HTR-8/SVneo (cell line): ENCODE measurements at places on chromosomes 7 and 10.
A peak's percentile ranks its signal among the peaks of the same experiment; 100 is the strongest.

DNA sequence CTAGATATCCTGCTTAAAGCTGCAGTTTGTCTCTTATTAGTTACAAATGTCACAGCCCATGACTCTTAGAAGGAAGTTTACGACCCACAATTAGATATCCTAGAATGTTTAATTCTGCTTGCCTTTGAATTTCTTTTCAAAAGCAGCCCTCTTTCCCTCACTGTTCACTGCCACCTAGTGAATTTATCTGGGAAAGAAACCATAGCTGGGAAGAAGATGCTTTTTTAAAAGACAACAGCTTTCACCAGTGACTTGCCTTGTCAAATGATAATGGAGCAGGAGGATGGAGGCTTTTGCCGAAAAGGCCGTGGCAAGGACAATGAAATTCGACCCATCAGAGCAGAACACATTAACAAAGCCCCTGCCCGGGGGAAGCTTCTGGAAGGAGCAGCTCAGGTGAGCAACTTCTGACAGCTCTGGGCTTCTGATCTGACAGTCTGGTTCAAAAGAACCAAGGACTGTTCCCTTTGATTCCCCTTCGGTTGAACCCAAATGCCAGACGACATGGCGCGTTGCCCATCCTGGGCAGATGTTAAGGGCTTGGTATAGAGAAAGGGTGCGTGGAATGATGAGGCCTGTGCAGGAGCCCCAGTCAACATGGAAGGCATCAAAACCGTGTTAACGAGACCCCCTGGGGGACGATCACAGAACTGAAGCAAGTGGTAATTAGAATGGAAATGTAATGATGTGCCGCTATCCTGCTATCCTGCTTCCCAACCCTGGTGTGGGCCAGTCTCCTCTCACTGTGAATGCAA is 236.8 kb downstream of the FRMD4A start:
- DNase-seq = peak; percentile 34

DNA sequence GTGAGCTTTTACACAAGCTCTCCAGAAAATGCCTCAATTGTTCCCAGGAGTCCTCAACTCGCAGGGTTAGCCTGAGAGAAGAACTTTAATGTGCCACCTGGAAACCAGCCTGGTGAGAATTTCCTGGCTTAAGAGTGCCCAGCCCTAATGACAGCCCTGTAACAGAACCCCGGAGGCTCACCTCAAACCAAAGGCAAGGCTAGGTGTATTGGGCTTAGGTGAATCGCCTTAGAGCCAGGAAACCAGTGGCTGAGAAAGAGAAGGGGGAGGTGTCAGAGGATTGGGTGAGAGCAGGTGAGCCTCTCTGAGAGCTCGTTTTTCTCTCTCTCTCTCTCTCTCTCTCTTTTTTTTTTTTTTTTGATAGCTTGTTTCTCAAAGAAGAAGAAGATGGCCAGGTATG is 7.3 kb downstream of the OCM2 start:
- DNase-seq = no peak

DNA sequence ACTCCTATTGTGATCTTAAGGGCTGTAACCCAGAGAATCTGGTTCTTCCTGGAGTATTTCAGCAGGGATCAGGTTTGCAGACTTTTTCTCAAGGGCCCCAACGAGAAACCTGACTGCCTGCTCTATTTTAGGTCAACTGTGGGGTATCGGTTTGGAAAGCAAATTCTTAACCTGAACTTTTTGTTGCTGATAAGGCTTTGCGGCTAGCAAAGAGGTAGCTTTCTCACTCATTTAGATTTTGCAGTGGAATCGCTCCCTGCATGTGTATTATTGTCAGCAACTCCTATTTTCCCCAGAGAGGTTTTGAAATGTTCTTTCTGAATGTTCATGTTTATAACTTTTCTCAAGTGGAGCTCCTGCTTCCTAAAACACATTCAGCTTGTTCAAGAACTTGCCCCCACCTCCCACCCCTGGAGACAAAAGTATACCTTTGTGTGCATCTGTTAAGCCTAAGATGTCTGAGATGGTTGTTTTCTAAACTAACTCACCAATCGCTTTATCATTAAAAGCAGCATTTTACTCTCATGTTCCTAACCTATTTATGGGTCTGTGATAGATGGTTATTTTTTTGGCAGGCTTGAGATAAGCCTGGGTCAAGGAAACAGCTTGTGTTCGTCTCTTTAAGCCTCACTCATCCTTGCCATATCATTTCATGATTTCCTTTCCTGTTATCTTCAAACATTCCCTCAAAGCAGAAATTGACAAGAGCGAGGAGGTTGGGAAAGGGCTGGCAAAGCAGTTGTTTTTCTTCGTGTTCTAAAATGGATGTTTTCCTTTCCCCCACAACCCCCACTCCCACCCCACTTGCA is 129.8 kb downstream of the BAMBI start:
- DNase-seq = no peak

DNA sequence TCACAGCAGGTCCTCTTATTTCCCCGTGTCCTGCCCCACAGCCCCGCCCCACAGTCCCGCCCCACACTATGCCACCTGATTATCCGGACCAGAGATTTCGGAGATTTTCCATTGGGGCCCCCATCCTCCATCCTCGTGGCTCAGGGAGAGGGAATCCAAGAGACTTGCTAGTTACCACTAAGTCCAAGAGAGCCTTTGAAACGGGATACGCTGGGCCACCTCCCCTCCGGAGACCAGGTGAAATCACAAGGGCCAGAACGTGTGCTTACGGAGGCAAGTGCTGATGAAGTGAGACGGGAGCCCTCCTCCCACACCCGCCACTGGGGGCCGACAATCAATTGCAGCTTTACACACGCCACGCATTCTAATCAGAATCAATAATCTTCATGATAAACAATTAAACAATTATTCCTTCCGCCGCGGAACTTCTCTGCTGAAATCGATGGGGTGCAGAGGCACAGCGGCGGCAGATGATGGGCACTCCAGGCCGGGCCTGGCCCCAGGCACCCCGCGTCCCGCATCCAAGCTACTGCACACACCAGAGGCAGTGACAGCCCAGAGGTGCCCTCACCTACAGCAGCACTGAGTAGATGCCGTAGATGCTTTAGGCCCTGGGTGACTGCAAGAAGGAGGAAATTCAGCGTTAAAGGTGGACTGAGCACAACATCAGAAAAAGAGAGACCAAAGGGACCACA is 534.0 kb upstream of the FOXK1 start:
- DNase-seq = no peak

- DNase-seq = no peak
Observed at GRCh38 chr10:122849900-122850605, 4.4 kb upstream of the CUZD1 start.

DNA sequence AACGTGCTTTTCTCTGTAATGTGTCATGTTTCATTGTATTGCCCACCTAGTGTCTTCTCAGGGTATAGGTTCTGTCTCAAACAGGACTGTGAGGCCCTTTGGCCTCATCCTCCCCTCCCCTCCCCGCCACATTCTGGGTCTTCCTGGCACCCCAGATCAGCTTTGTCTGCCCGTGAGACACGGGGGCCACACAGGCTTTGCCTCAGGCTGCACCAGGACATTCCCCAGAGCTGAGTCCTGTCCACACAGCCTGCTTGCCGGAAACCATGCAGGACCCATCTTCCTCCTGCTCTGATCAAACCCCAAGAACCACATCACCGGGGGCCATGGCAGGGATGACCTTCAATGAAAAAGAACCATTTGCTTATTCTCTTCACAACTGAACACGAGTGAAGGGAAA is 18.6 kb downstream of the MAT1A start:
- no peak for DNase-seq

GRCh38 chr10:60340973-60341372 is 48.7 kb downstream of the ANK3 start:
- no peak for DNase-seq

- DNase-seq = no peak
Observed at GRCh38 chr7:2033586-2034135, 199.1 kb downstream of the MAD1L1 start.

GRCh38 chr10:557792-558328 is 131.6 kb downstream of the DIP2C start:
- DNase-seq = no peak

GRCh38 chr10:131569851-131570715 is 258.6 kb upstream of the TCERG1L start:
- DNase-seq = no peak

GRCh38 chr7:125636320-125636962 is 706.8 kb upstream of the POT1 start:
- DNase-seq = no peak

- DNase-seq = peak; percentile 13
Observed at GRCh38 chr7:123633553-123633952, 22.1 kb upstream of the LMOD2 start.

- DNase-seq = no peak
Observed at GRCh38 chr10:91006752-91007346, 86.0 kb upstream of the ANKRD1 start.

DNA sequence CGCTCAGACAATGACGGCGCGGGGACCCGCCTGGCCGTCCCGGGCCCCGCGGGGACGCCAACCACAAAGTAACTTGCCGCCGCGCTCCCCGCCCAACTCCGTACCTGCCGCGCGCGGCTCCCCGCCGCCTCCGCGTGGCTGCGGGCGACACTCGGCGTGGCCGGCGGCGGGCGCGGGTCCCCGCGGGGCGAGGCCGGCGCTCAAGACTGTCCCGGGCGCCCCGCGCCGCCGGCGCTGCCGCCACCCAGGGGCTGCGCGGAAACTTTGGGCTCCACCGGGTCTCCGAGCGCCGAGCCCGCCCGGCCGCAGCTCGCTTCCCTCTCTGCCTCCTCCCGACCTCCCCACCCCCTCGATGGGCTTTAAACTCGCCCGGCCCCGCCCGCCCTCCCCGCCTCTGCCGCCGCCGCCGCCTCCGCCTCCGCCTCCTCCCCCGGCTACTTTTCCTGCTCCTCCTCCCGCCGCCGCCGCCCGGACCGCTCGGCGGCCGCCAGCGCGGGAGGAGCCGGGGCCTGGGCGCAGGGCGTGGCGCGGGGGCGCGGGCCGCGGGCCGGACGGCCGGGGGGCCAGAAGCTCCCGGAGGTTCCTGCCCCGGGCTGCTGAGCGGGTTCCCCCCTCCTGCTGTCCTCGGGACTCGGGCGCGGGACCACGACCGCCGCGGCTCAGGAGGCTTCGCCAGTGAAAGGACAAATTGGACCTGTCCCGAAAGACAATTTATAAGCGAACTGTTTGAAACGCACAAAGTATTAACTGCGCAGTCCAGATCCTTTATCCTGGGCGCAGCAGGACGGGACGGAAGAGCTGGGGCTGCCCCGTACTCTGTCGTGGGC is 10.6 kb upstream of the GRB10 start:
- no peak for DNase-seq

GRCh38 chr10:123429706-123430221 is 236.4 kb upstream of the GPR26 start:
- no peak for DNase-seq

GRCh38 chr7:53521638-53522184 is 486.3 kb downstream of the POM121L12 start:
- no peak for DNase-seq

GRCh38 chr10:44028384-44029137 is 356.3 kb downstream of the CXCL12 start:
- DNase-seq = no peak

- DNase-seq = no peak
Observed at GRCh38 chr10:16993186-16993585, 136.4 kb downstream of the CUBN start.

DNA sequence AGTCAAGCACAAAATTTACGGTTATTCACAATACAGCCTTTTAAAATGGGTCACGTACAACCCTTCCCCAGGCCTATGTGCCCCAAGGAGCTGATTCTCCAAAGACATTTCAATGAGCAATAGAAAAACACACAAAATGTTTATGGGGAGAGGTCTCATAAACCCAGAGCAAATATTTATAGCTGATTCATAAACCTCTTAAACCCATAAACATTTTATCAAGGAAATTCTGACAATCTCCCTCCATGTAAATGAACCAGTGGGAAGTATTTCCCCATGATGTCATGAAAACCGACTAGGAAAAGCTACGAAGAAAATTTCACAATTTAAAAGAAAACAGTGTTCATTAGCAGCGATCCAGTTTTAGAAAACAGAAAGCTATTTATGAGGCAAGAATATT is 36.0 kb downstream of the SFMBT2 start:
- DNase-seq = no peak
